ENCODE measurements at places on chromosomes 12 and 14. TPM values are rescaled to one million over a fixed set of nuclear protein-coding genes. Genes with fewer than 3 reads are reported as not detected.

PDZRN4 gene
- total RNA-seq = not detected

AMIGO2 gene
- total RNA-seq = 141 TPM

CS gene
- 84.6 TPM for total RNA-seq

CIDEB gene
- total RNA-seq = 1.0 TPM

LPCAT3 gene
- 26.3 TPM for total RNA-seq

HOXC5 gene
- not detected for total RNA-seq

DPPA3 gene
- not detected for total RNA-seq

DNAH10 gene
- not detected for total RNA-seq

WIF1 gene
- total RNA-seq = not detected

KRT85 gene
- not detected for total RNA-seq

CCDC197 gene
- not detected for total RNA-seq

SDSL gene
- 32.2 TPM for total RNA-seq

ACVRL1 gene
- total RNA-seq = 4.4 TPM

TMTC1 gene
- 3.2 TPM for total RNA-seq

SELPLG gene
- not detected for total RNA-seq

ZFHX2 gene
- total RNA-seq = not detected

NID2 gene
- 6.2 TPM for total RNA-seq

ATG2B gene
- total RNA-seq = 1.2 TPM

PLBD1 gene
- 66.6 TPM for total RNA-seq

SMCO3 gene
- not detected for total RNA-seq

NANOG gene
- not detected for total RNA-seq

C14orf132 gene
- 1.3 TPM for total RNA-seq

ANAPC7 gene
- 32.2 TPM for total RNA-seq

CFAP251 gene
- 12.3 TPM for total RNA-seq

TBC1D30 gene
- 10.7 TPM for total RNA-seq

GPRC5D gene
- total RNA-seq = not detected

CLEC14A gene
- total RNA-seq = not detected

PMCH gene
- total RNA-seq = not detected

ANKRD33 gene
- not detected for total RNA-seq

SLC5A8 gene
- not detected for total RNA-seq

LRP1 gene
- 23.5 TPM for total RNA-seq

SRRM4 gene
- not detected for total RNA-seq

CLECL1 gene
- total RNA-seq = not detected

TSHR gene
- not detected for total RNA-seq

CAMKK2 gene
- 39.4 TPM for total RNA-seq

ACADS gene
- total RNA-seq = 55.0 TPM

BEST3 gene
- 0.12 TPM for total RNA-seq

ESPL1 gene
- total RNA-seq = 24.6 TPM

CCNB1IP1 gene
- total RNA-seq = 79.1 TPM

OR6C4 gene
- not detected for total RNA-seq

KRT71 gene
- total RNA-seq = not detected

Data from Caki2 (cell line).